CD8-positive, alpha-beta memory T cell (primary cell): ENCODE measurements at places on chromosomes 3 and 15. TPM values are rescaled to one million over a fixed set of nuclear protein-coding genes. Genes with fewer than 3 reads are reported as not detected.

GRCh38 chr3:105722943-105723556, 145.8 kb downstream of the CBLB start:
- H3K4me3 ChIP-seq, result no peak overlapping the region
- no peak for DNase-seq
- H3K27ac ChIP-seq, result no peak overlapping the region
- peaks cover 21% of the 10 kb centered on the region for H3K36me3 ChIP-seq
- peaks cover 3% of the 10 kb centered on the region for H3K4me1 ChIP-seq

GRCh38 chr3:171093462-171093861, 66.9 kb upstream of the SLC2A2 start:
- peaks cover 22% of the 10 kb centered on the region for H3K36me3 ChIP-seq
- H3K27me3 ChIP-seq, result no peaks in the 10 kb centered on the region
- H3K4me1 ChIP-seq, result no peaks in the 10 kb centered on the region
- no peak overlapping the region for H3K4me3 ChIP-seq
- DNase-seq, result no peak

DNA sequence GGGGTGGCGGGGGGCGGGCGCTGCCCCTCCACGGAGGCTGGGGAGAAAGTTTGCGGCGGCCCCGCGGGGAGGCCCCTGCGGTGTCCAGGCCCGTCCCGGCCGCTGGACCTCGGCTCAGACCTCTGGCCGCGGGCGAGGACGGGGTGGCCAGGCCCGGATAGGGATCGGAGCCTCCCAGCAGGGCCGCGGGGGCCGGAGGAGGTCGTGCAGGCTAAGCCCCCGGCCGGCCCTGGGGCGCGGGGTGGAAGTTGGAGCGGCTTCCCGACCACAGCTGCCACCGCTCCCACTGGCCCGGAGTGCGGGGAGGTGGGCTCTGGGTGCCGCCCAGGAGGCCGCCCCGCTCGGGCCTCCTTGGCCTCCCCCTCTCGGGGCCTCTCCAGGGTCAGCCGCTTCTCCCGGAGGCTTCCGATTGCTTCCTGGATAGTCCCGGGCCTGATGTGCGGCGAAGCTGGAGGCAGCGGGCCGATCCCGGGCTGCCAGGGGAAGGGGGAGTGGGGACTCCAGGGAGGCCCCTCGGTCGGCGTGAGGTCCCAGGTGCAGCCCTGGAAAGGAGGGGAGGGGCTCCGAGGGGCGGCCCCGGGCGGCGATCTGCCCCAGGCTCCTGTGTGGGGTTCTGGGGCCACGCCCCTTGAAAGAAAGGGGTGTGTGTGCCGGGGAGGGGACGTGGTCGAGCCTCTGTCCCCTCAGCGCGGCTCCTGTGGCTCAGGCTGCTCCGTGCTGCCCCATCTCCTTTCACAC, 907 bp downstream of the PLXNA1 start:
- H3K36me3 ChIP-seq, result no peaks in the 10 kb centered on the region
- no peak overlapping the region for H3K27ac ChIP-seq
- H3K4me1 ChIP-seq, result peaks cover 10% of the 10 kb centered on the region
- peak overlapping the region; percentile 39 for H3K4me3 ChIP-seq
- no peaks in the 10 kb centered on the region for H3K27me3 ChIP-seq

DNA sequence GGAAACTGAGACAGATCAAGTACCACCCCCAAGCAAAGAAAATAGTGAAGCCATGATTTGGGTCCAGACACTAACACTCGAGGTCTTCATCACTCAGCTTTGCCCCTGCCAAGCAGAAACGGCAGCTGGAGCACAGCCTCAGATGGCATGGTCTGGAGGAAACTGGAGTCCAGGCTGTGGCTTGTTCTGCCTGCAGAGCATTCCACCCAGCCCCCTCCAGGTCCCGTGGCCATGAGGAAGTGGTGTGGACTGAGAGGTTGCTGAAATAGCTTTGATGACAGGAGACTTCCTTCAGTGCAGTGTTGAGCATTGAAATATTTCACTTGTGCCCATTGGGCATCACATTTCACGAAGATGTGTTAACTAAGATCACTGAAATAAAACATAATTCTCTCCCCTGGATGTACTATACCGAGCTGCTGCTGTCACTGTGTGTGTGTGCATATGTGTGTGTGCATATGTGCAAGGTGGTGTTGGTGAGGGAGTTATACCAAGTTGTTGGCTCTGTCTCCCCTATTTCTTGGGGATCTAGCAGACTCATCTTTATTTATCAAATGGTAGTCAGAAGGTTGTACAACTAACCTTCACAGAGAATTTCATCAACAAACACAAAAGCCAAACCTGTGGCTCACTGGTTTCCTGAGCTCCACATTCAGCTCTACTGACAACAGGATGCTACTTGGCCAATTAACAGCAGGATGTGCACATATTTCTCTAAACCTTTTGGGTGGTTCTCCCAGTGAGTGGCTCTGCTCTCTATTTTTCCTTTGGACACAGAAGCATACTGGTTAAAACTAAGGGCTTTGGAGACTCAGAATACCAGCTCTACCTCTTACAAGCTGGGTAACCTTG, 660.1 kb upstream of the CFAP20DC start:
- no peak overlapping the region for H3K27ac ChIP-seq
- H3K4me1 ChIP-seq, result peaks cover 16% of the 10 kb centered on the region
- H3K4me3 ChIP-seq, result peak overlapping the region; percentile 22
- no peak for DNase-seq

GRCh38 chr3:166510382-166510781, 673.2 kb upstream of the BCHE start:
- H3K4me3 ChIP-seq, result no peak overlapping the region
- no peaks in the 10 kb centered on the region for H3K36me3 ChIP-seq
- H3K27me3 ChIP-seq, result no peaks in the 10 kb centered on the region
- DNase-seq, result no peak

- no peak overlapping the region for H3K27ac ChIP-seq
- no peaks in the 10 kb centered on the region for H3K4me1 ChIP-seq
- no peak overlapping the region for H3K4me3 ChIP-seq
- DNase-seq, result no peak
- H3K36me3 ChIP-seq, result no peaks in the 10 kb centered on the region
Measured at GRCh38 chr3:60610441-60611112, 640.7 kb downstream of the FHIT start.

GRCh38 chr3:142618917-142619461, 22.8 kb downstream of the PLS1 start:
- H3K4me3 ChIP-seq, result no peak overlapping the region
- no peak for DNase-seq
- H3K36me3 ChIP-seq, result no peaks in the 10 kb centered on the region
- H3K27ac ChIP-seq, result no peak overlapping the region
- no peaks in the 10 kb centered on the region for H3K4me1 ChIP-seq

GRCh38 chr3:188950832-188951489, 220.8 kb upstream of the TPRG1 start:
- H3K27me3 ChIP-seq, result no peaks in the 10 kb centered on the region
- H3K36me3 ChIP-seq, result no peaks in the 10 kb centered on the region

- no peaks in the 10 kb centered on the region for H3K4me1 ChIP-seq
- no peaks in the 10 kb centered on the region for H3K27me3 ChIP-seq
- no peak overlapping the region for H3K4me3 ChIP-seq
- H3K27ac ChIP-seq, result no peak overlapping the region
- no peak for DNase-seq
Measured at GRCh38 chr3:175957427-175957826, 1098.3 kb downstream of the NAALADL2 start.

- H3K4me3 ChIP-seq, result no peak overlapping the region
- DNase-seq, result no peak
- no peaks in the 10 kb centered on the region for H3K27me3 ChIP-seq
- H3K4me1 ChIP-seq, result no peaks in the 10 kb centered on the region
Measured at GRCh38 chr3:25576831-25577454, 87.8 kb downstream of the TOP2B start.

DNA sequence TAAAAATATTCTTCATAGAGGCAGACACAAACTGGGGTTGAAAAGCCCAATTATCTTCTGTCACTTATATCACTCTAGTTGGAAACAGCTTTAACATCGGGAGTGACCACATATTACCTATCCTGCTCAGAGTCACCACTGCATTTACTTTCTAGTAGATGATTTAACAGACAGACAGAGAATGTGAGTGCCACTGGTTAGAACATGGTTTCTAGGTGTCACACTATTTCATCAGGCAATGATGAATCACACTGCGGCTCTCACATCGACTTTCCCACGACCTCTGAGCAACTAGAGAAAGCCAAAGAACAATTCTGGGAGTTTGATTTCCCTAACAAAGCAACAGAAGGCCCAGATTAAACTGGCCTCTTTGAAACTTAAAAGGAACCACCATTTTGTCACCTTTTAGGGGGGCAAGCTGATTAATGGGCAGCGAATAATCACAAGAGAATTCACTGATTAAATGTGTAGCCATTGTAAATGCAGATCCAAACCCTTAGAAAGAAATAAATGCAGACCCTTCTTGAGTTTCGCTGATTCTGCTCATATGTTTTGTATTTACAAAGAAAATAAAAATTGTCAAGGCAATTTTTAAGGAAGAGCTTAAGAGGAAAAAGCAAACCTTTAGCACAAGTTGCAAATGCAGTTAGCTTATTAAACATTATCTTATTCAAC, 112.6 kb upstream of the KBTBD8 start:
- no peak overlapping the region for H3K4me3 ChIP-seq
- H3K36me3 ChIP-seq, result no peaks in the 10 kb centered on the region
- no peak for DNase-seq
- H3K27me3 ChIP-seq, result no peaks in the 10 kb centered on the region
- no peak overlapping the region for H3K27ac ChIP-seq

- no peak overlapping the region for H3K27ac ChIP-seq
- no peaks in the 10 kb centered on the region for H3K4me1 ChIP-seq
- H3K27me3 ChIP-seq, result no peaks in the 10 kb centered on the region
- H3K36me3 ChIP-seq, result no peaks in the 10 kb centered on the region
- H3K4me3 ChIP-seq, result no peak overlapping the region
Measured at GRCh38 chr3:62835554-62836236, 39.5 kb downstream of the CADPS start.

- H3K36me3 ChIP-seq, result no peaks in the 10 kb centered on the region
- H3K27me3 ChIP-seq, result no peaks in the 10 kb centered on the region
- no peaks in the 10 kb centered on the region for H3K4me1 ChIP-seq
- DNase-seq, result no peak
Measured at GRCh38 chr3:14305324-14305723, 97.1 kb upstream of the SLC6A6 start.

DNA sequence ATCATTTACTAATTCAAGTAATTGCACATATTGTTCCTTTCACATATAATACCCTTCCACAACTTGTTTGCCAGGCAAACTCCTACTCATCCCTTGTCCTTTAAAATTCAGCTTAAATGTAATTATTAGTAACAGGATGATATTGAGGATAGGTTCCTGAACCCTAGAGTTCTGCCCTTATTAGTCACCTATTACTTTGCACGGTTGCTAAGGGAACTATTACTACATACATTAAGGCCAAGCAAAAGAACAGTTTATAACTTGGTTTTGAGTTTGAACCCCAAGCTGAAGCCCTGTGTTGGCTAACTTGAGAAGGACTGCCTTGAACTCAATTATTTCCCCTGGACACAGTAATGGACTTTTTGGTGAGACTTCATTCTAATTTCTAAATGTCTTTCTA, 529.7 kb downstream of the IGSF11 start:
- no peaks in the 10 kb centered on the region for H3K4me1 ChIP-seq
- no peak overlapping the region for H3K4me3 ChIP-seq
- DNase-seq, result no peak
- no peaks in the 10 kb centered on the region for H3K36me3 ChIP-seq
- H3K27me3 ChIP-seq, result no peaks in the 10 kb centered on the region
- H3K27ac ChIP-seq, result no peak overlapping the region

DNA sequence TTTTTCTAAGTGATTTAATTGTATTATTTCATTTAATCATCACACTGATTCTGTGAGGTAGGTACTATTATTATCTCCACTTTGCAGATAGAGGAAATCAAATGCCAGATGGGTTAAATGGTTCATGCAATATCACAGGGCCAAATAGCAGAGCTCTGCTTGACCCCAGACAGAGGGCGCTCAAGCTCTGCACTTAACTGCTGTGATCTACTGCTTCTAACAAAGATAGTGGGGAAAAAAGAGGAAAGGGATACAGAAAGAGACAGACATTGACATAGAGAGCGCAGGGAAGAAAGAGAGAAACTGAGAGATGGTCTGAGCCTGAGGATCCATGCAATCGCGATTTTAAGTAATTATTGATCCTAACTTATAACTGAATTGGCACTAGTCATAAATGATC, 279.1 kb upstream of the THRB start:
- H3K36me3 ChIP-seq, result no peaks in the 10 kb centered on the region
- no peaks in the 10 kb centered on the region for H3K4me1 ChIP-seq
- no peak for DNase-seq
- no peak overlapping the region for H3K27ac ChIP-seq
- no peaks in the 10 kb centered on the region for H3K27me3 ChIP-seq

GRCh38 chr3:159660326-159660725, 328.3 kb upstream of the IL12A start:
- H3K27ac ChIP-seq, result no peak overlapping the region
- no peaks in the 10 kb centered on the region for H3K36me3 ChIP-seq
- H3K4me3 ChIP-seq, result no peak overlapping the region
- H3K27me3 ChIP-seq, result no peaks in the 10 kb centered on the region

DNA sequence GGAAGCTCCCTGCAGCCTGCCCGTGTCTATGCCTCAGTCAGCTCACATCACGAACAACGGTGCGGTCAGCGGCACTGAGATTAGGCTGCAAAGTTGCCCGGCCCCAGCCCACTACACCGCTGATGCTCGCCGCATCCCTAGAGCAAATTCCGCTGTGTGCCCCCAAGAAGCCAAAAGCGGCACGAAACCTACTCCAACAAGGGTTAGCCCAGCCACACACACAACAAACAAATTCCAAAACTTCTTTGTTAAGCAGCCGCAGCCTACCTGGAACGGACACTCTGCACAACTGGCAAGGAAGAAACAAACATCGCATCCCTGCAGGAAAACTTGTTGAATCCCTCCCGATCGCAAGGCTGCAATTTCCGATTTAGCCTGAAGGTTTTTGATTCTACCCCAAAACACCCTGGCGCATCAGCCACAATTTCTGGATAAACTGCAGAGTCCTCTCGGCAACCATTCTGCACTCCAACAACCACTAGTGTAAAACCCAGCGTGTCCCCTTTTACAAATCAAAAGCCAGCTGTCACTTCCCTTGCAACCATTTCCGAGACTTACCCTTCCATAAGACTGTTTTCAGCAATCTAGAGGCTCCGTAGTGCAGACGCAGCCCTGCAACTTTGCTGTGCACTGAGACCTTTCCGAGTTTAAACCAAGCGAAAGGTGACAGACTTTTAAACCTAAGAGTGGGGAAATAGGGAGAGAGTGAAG, 449 bp downstream of the ROBO1 start:
- no peaks in the 10 kb centered on the region for H3K36me3 ChIP-seq
- no peak overlapping the region for H3K4me3 ChIP-seq
- DNase-seq, result no peak
- H3K27ac ChIP-seq, result no peak overlapping the region

DNA sequence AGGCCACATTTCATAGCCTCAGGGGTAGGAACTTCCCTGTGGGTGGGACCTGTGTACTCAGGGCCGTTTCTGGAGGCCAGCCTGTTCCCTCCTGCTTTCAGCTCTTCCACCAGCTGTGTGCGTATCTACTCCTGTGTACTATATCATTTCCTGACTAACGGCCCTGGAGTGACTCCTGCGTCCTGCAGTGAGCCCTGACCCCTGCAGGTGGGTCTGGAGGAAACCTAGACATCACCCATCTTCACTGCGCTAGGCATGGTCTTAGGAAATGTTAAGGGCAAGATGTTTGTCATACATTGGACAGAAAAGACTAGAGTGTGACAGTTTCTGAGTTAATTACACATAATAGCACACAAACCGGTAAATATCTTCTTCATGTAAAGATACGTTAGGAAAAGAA, 297.3 kb downstream of the GABRB3 start:
- no peaks in the 10 kb centered on the region for H3K4me1 ChIP-seq
- DNase-seq, result no peak
- H3K27me3 ChIP-seq, result no peaks in the 10 kb centered on the region

HHLA2 gene
- total RNA-seq, result 1.1 TPM

VEPH1 gene
- not detected for total RNA-seq

GOLGA8T gene
- total RNA-seq, result not detected

PRSS50 gene
- not detected for total RNA-seq

TIGIT gene
- 185 TPM for total RNA-seq

ZNF639 gene
- total RNA-seq, result 44.5 TPM

PIERCE2 gene
- total RNA-seq, result not detected

RAB6B gene
- total RNA-seq, result 0.73 TPM
